ENCODE measurements at places on chromosomes 2 and 18.
A peak's percentile ranks its signal among the peaks of the same experiment; 100 is the strongest.

- DNase-seq: no peak
Measured at GRCh38 chr2:224033601-224034000, 5.5 kb downstream of the SERPINE2 start.

GRCh38 chr2:218400167-218400929 lies 680 bp downstream of the CTDSP1 start:
- DNase-seq: peak; percentile 36

GRCh38 chr2:101140978-101141655 lies 10.1 kb downstream of the TBC1D8 start:
- DNase-seq: no peak

GRCh38 chr2:98658816-98659490 lies 50.6 kb downstream of the UNC50 start:
- DNase-seq: peak; percentile 18

- no peak for DNase-seq
Measured at GRCh38 chr2:46825231-46825938, 90.2 kb downstream of the MCFD2 start.

DNA sequence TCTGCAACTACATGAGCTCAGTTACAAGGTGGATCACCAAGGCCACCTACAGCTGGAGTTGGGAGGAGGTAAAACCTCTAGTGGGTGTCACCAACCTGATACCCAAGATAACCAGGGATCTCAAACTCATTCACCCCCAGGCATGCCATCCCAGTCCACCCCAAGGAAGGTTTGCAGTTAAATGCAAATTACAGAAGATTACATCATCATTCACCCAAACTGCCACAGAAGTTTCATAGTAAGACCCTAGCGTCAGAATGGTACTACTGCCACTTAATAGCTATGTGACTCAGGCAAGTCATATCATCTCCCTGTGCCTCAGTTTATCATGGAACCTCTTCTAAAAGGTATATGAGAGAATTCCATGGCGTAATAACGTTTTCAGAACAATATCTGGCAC lies 111.2 kb downstream of the MYO5B start:
- no peak for DNase-seq

- DNase-seq: no peak
Measured at GRCh38 chr2:71720283-71720560, 266.9 kb downstream of the DYSF start.

- no peak for DNase-seq
Measured at GRCh38 chr2:84940088-84940470, 30.9 kb upstream of the KCMF1 start.
